SJCRH30 (cell line): ENCODE measurements at places on chromosomes 2 and 18. TPM values are rescaled to one million over a fixed set of nuclear protein-coding genes. Genes with fewer than 3 reads are reported as not detected.

DNA sequence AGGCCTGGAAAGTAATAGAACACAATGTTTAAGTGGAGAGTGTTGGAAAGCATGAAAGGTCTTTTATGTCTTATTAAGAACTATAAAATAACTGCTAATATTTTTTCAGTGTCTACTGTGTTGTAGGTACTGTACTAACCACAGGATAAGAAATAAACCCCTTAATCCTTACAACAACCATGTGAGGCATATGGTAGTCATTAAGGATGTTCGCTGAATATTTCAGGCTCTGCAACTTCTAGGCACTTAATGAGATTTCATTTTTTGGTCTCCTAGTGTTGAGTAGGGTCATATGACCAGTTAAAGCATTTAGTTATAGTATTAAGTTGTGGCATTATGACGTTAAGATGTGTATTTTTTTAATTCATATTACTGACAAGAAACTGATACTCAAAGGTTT is 346.6 kb upstream of the KCNH7 start:
- no peaks in the 10 kb centered on the region for H3K27me3 ChIP-seq
- no peak for DNase-seq
- no peaks in the 10 kb centered on the region for H3K36me3 ChIP-seq
- H3K4me1 ChIP-seq = no peaks in the 10 kb centered on the region
- no peak overlapping the region for H3K4me3 ChIP-seq

GRCh38 chr2:96507957-96508520 is 2.9 kb upstream of the NEURL3 start:
- no peak overlapping the region for H3K4me3 ChIP-seq
- H3K4me1 ChIP-seq = no peaks in the 10 kb centered on the region
- no peaks in the 10 kb centered on the region for H3K27me3 ChIP-seq

GRCh38 chr2:122100346-122100745 is 344.9 kb downstream of the TSN start:
- no peak overlapping the region for H3K27ac ChIP-seq
- no peaks in the 10 kb centered on the region for H3K36me3 ChIP-seq
- no peak for DNase-seq
- H3K4me3 ChIP-seq = no peak overlapping the region

DNA sequence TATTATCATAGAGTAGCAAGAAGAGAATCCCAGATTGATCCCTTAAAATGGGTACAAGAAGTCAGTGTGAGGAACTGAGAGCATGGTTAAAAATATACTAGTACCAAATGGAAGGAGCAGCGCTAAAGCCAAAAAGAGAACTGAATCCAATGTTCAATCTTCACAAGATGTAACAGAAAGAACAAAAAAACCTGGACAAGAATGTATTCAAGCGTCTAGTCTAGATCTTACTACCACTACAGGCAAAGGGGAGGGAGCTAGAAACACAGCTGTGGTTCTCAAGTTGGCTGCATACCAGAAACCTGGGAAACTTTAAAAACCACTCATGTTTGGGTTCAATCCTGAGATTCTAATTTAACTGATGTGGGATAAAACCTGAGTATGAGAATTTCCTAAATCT is 57.5 kb downstream of the PIAS2 start:
- H3K27me3 ChIP-seq = no peaks in the 10 kb centered on the region
- H3K36me3 ChIP-seq = no peaks in the 10 kb centered on the region; the same call in 1 of the 2 replicates
- no peak overlapping the region for H3K27ac ChIP-seq
- no peak overlapping the region for H3K4me3 ChIP-seq
- DNase-seq = no peak

C1GALT1C1L gene
- total RNA-seq = 3.7 TPM in 2 replicates

DNA sequence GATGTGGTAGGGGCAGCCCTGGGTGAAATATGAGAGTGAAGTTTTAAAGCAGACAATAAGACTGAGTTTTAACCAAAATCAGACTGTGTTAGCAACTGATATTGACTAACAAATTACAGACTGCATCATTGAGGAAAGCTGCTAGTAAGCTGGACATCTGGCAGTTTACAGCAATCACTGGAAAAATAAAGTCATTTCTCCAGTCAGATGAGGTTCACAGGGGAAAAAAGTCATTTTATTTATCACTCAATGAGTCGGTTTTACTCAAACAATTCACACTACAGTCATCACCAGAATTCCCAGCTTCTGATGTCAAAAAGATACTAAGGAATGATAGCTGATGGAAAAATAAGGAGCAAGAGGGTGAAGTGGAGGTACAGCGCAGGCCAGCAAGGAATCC is 10.5 kb upstream of the TMEM177 start:
- H3K4me3 ChIP-seq = no peak overlapping the region
- no peak overlapping the region for H3K27ac ChIP-seq
- no peaks in the 10 kb centered on the region for H3K36me3 ChIP-seq
- DNase-seq = no peak

MC4R gene
- total RNA-seq = not detected in 2 replicates

GRCh38 chr2:241540771-241541561 is 17.6 kb upstream of the BOK start:
- no peak overlapping the region for H3K27ac ChIP-seq
- H3K36me3 ChIP-seq = no peaks in the 10 kb centered on the region
- peaks cover 25% of the 10 kb centered on the region for H3K4me1 ChIP-seq
- H3K27me3 ChIP-seq = no peaks in the 10 kb centered on the region
- peak overlapping the region; percentile 57 for H3K4me3 ChIP-seq

RAB12 gene
- total RNA-seq = 51.2 and 52.9 TPM in 2 replicates
